GM12878 (cell line): ENCODE measurements at places on chromosomes 4 and X. TPM values are rescaled to one million over a fixed set of nuclear protein-coding genes. Genes with fewer than 3 reads are reported as not detected.

Gene GDPD2
- not detected in 2 replicates for polyA plus RNA-seq

GRCh38 chrX:150813922-150814321, 84.5 kb downstream of the CD99L2 start:
- DNase-seq, result no peak

- no peak for DNase-seq
These were observed 27.2 kb upstream of the C4orf17 start for GRCh38 chr4:99483636-99484035.

DNA sequence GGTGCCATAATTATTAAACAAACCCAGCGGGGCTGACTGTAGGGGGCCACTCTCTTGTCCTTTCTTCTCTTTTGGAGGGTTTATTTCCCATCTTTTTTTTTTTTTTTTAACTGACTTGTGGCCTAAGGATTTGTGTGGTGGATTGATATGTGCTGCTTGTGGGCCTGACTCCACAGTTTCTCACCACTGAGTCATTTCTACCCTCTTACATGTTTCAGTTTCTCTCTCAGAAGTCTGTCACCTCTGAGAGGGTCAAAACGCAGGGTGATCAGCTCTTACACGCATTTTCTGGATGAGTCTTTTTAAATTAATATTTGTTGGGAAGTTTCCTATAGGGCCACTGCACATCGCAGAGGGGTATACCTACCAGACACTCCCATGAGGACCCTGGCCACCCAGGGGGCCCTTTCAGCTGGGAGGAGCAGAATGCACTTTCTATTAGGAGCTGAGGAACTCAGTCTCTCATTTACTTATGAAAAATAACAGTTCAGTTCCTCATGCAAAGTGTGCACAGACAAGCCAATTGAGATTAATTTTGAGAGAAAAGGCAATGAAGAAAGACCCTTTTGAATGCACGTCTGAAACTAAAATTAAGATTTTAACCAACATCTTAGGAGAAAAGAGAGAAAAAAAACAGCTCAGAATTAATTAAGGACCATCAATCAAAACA, 407.9 kb downstream of the TECRL start:
- DNase-seq, result peak; percentile 12

GRCh38 chr4:32142075-32142474, 1421.9 kb downstream of the PCDH7 start:
- DNase-seq, result no peak

Gene AMTN
- not detected in 2 replicates for polyA plus RNA-seq

- no peak for DNase-seq
These were observed 12.1 kb upstream of the DRD5 start for GRCh38 chr4:9769321-9769720.

Gene CD38
- 15.9 and 19.4 TPM in 2 replicates for polyA plus RNA-seq
